Activated CD4-positive, alpha-beta T cell treated with anti-CD3 and anti-CD28 coated beads, Interleukin-2, amount 10 ng/mL, durations not matched to agents 24 days and 14 days (primary cell): ENCODE measurements at places on chromosomes 6 and 20. TPM values are rescaled to one million over a fixed set of nuclear protein-coding genes. Genes with fewer than 3 reads are reported as not detected.
A peak's percentile ranks its signal among the peaks of the same experiment; 100 is the strongest.

- peak; percentile 82 for DNase-seq
Measured at GRCh38 chr6:93419304-93420162, at the start of gene EPHA7. EPHA7 (minus strand) TSS chr6:93419559; CDS start chr6:93419341, 218 bp downstream.

DNA sequence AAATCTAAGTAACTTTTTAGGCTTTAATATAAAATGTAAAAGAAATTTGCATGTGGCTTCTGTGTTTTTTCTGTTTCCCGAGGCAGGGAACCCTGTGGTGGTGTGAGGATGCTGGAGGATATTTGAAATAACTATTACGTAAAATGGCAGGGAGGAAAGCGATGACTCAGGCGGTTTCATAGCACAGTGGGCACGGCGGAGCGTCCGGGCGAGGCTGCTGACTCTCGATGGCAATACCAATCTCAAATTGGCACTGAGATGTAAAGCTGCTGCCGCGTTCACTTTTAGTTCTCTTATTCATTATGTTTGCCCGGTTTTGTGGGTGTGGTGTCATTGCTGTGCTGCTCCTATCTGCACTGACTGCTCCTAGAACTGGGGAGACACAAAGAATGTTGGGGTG lies 254.3 kb downstream of the THBS2 start:
- no peak for DNase-seq

DNA sequence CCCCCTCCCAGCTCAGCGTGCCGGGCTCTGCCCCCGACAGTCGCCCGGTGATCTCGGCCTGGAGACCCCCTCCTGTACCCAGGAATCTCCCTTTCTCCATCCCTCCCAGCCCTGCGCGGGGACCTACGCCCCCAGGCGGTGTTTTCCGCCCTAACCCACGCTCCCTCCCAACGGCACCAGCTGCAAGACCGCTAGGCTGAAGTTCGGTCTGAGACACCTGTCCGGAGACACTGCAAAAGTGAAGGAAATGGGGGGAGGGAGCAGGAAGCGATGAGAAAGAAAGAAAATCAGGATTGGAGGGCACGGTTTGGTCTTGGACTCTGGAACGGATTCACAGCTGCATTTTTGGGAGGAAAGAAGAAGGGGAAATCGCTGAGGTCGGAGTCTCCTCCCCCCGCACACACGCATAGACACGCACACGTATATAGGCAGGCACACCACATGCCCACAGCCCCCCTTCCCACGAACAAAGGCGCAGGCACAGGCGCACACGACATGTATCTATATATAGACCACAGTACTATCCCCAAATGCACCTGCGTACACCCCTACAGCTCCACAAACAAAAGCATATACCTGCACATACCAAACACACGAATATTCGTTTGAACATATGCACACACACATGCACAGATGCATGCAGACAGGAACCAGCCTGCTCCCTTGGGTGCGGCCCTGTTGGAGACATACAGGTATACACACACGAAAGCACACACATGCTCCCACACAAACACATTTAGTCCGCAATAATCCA lies 1.0 kb downstream of the SLC32A1 start:
- no peak for DNase-seq

- DNase-seq: no peak
Measured at GRCh38 chr6:153873541-153873940, 165.5 kb upstream of the OPRM1 start.

Gene BPIFB1
- total RNA-seq: not detected in 2 replicates
